Hepatic stellate cell (primary cell): ENCODE measurements at places on chromosomes 2 and 18.

DNA sequence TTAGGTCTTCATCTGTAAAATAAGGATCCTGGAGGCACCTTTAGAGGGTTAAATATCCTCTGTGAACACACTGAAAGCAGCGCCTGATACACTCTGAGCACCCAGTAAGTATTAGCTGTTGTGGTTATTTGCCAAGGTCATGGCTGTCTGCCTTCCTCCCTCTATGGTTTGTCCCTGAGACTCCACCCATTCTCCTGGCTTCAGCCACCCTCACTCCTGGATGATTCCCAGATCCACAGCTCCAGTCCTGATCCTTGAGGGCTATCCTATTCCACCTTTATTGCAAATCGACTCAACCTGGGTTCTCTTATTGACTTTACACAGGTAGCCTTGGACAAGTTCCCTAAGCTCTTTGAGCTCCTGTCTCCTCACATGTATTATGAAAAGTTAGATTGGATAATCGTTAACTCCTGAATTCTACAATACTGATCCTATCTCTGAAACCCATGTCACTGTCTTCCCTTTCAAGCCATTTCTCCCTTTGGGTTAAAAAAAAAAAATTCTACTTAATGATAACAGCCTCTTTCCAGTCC, 162.3 kb downstream of the LAMA3 start:
- DNase-seq, result no peak

GRCh38 chr2:213216461-213216860, 65.0 kb upstream of the IKZF2 start:
- DNase-seq, result peak; percentile 18

- DNase-seq, result no peak
Measured at GRCh38 chr18:38262661-38263060, 697.1 kb upstream of the CELF4 start.

DNA sequence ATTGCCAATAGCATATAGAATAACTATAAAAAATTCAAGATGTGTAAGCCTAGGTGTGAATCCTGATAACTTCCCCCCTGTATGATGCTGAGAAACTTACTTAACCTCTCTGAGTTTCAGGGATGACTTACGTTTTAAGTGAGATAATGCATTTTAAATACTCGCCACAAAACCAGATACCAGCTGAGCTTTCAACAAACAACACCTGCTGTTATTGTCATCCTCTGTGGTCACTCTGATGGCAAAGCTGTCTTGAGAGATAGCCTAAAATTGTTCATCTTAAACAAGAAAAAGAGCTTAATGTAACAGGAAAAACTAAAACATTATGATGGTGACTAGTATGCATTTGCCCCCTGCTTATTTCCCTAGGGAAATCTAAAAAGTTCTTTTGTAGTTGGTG, 131.5 kb downstream of the RAD51AP2 start:
- no peak for DNase-seq

DNA sequence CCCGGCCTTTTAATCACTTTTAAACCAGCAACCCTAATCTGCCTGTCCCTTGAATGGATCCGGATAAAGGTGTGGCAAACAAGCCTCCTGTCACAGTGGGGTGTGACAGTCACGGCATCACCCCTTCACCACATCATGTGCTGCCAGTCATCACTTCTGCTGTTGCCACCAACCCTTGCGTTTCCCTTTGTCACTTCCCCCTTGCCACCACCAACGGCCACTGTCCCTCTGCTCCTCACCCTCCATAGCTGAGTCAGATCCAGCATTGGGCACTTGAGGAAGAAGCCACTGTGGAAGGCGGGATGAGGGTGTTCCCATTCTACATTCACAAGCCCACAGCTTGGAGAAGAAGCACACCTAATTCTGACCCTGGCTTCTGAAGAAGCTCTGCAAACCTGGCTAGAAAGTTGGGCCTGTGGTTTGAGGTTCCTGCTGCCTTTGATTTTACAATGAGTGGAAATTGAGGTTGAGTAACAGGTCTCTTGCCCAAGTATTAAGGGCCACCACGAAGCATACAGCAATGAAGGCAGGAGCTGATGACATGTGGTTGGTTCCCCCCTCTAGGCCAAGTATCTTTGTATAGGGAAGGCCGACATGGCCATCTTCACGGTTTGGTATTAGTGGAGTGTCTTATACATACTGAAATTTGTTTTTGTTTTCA, 22.9 kb upstream of the DARS1 start:
- DNase-seq, result no peak

GRCh38 chr18:73880387-73880786, 267.2 kb downstream of the FBXO15 start:
- DNase-seq, result no peak

- no peak for DNase-seq
Measured at GRCh38 chr18:60534538-60534937, 162.0 kb upstream of the MC4R start.
